ENCODE measurements at places on chromosomes 2 and 18.

- DNase-seq: no peak
Observed at GRCh38 chr2:69036926-69037325, 23.9 kb downstream of the ANTXR1 start.

DNA sequence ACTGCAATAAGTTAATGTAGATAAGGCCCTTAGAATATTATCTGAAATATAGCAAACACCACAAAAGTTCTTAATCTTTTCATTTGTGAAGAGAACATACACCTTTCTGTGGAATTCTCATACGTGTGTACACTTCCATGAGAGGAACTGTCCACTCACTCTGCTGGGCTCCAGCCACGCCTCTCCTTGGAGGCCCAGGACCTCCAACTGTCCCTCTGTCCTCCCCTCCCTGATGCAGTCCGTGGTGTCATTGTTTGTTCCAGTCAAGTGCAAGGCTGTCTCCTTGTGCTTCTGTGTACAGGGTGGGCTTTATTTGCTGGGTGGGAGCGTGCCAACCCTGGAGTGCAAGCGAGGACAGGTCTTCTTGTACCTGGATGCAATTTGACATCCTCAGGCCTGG is 8.7 kb downstream of the RAB12 start:
- no peak for DNase-seq

- DNase-seq: no peak
Observed at GRCh38 chr2:131103165-131103564, 2.0 kb upstream of the PLEKHB2 start.

GRCh38 chr18:23209796-23210195 is 74.5 kb downstream of the CABLES1 start:
- DNase-seq: no peak

DNA sequence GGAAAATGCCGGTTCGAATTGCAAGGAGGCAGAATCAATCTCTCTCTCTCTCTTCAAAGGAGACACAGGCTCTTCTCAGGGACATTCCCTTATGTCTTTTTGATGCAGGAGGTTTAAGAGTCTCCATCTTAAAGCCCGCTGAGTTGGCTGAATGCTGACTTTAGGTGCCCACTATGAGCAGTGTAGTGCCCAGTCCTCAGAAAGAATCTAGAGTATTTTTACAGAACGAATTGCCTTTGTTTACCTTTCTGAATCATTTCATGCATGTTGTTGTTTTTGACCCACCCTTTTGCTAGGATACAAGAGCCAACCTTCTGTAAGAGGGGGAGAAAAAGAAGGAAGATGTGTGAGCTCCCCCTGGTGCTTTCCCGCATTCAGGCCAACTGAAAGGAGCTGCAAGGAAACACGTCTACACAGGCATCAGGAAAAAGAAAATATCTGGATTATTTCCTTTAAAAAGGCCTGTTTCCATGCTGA is 193.5 kb upstream of the TCF4 start:
- no peak for DNase-seq

- DNase-seq: no peak
Observed at GRCh38 chr18:27735117-27735516, 441.8 kb downstream of the CDH2 start.

- no peak for DNase-seq
Observed at GRCh38 chr2:227834423-227834822, 20.8 kb downstream of the CCL20 start.

- DNase-seq: no peak
Observed at GRCh38 chr18:53496028-53496427, 728.4 kb downstream of the MBD2 start.

GRCh38 chr18:57083485-57083884 is 63.4 kb upstream of the BOD1L2 start:
- no peak for DNase-seq

DNA sequence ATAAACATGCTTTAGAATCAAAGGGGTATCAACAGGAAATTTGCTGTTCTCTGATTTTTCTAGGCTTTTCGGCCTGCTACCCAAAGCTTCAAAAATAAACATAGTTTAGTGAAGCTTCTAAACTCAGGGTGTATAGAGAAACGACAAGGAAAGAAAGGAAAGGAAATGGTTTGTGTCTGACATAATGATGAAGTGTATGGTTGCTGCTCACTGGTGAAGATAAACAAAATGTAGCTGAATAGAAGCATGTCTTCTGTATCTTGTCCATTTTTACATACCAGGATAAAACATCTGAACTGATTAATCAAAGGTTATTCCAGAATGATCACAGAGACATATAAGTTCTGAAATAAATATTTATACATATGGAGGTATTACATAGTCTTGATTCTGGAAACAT is 1324.6 kb upstream of the NRXN1 start:
- no peak for DNase-seq

DNA sequence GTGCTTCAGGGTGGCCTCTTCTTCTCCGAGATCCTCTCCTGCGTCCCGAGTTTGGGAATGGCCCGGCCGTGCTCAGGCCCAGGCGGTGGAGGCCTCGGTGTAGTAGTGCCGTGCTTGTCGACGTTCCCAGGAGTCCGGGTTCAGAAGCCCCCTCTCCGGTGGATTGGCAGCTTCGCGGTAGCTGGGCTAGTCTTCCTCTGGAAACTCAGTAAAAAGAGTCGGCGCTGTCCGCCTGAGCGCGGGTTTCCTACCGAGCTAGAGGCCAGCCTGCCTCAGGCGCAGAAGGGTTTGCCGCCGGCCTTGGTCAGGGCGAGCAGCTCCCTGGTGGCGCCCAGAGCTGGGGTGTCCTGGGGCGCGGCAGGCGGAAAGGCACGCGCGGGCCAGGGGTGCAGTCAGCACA is 3.2 kb downstream of the RALBP1 start:
- no peak for DNase-seq

DNA sequence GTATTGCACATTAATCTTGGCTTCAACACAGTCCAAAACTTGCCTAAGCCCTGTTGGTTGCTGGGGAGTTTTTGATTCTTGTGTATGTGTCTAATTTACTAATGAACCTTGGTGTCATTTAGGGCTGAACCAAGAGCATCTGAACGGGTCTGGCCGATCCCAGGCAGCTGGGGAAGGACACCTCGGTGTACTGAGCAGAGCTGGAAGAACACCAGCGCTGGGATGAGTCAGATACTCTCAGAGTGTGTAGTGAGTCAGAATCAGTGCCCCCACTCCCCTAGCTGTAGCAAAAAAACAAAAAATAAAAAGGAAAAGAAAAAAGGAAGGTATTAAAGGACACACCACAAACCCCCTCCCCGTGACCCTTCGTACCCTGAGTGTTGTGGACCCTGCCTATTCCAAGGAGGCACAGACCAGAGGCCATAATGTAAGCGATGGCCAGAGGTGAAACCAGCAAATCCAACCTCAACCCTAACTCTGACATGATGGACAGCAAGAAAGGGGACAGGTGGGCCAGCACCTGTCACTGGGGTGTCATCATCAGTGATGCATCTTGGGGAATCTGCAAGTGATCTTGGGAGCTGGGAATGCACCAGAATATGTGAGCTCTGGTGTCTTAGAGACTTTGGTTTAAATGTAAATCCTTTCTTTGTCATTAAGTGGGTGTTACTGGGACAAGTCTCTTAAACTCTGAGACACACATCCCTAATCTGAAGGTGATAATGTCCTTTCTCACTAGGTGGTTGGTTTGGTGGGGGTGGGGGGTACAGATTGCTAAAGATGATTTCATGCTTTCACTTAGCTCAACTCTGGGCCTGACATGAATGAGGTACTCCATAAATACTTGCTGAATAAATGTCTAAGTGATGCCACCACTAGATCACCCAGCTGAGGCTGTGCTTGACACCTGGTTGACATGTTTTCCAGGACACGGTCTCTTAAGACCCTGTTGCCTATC is 34.2 kb upstream of the NCOA1 start:
- no peak for DNase-seq

GRCh38 chr2:31000970-31001369 is 137.3 kb downstream of the GALNT14 start:
- no peak for DNase-seq

GRCh38 chr18:63262369-63263335 is 56.9 kb downstream of the BCL2 start:
- DNase-seq: no peak

DNA sequence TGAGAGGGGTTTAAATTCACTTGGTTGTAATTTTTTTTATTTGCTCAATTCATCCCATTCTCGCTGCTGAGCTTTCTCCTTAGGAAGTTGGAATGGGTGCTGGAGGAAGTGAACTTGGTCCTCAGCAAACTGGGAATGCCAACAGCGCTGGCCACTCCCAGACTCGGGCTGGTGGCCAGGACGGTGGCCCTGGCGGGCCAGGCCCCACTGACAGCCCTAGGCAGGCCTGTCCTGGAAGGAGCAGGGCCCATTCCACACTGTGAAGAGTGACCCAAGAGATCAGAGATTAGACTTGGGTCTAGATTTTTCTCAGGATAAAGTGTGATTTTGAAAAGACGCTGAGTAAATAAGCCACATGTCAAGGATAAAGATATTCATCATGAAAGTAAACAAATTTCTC is 132.7 kb downstream of the HDAC4 start:
- DNase-seq: no peak

DNA sequence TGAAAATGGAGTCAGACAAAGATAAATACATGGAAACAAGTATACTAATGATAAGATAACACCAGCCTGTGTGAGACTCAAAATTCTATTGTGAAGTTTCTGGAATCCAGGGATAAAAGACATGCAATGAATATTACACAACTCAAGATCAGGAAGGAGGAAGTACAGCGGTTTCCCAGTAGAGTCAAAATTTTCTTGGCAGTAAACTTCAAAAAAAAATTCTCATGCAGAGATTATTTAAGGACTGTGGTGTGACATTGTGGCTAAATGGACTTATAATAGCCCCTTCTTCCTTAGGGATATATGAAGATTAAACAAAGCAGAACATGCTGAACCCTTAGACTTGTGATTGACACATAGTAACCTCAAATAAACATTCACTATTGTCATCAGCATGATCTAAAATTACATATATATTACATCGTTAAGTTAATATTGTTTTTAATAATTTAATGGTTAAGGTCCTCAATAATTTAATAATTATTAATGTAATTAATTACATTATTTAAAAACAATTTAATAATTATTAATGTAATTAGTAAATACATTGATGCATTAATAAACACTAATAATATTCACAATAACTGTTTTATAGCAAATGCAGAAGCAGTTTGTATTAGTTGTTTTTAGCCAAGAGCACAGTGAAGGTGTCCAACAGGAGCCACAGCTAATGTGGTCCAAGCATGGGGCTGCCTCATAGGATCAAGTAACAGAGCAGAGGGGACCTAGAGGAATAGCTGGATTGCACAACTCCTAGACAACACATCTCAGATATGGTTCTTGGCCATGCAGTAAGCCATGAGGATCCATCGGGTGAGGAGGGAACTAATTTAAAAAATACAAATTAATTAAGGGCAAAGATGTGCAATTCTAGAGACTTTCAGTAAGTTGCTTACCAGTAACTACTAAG is 77.3 kb downstream of the POLE4 start:
- DNase-seq: no peak

DNA sequence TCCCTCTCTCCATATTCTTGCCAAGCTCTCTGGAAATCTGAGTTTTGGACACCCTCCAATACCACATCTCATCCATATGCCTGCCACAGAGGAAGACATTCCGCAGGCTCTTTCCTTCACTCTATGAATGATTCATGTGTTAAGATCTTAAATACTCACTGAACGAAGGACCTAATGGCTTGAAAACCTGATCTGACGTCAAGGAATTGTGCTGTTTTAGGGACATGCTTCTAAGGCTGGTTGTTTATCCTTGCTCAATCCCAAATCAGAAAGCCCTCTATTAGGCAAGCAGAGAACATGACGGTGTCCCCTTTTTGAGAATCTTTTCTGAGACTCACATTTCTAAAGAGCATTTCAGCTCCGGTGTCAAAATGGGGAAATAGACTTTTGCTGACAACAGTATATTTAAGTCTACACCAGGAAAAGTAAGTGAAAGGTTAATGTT is 83.7 kb upstream of the GALNT5 start:
- no peak for DNase-seq

- no peak for DNase-seq
Observed at GRCh38 chr2:132424526-132425121, 8.0 kb downstream of the GPR39 start.

DNA sequence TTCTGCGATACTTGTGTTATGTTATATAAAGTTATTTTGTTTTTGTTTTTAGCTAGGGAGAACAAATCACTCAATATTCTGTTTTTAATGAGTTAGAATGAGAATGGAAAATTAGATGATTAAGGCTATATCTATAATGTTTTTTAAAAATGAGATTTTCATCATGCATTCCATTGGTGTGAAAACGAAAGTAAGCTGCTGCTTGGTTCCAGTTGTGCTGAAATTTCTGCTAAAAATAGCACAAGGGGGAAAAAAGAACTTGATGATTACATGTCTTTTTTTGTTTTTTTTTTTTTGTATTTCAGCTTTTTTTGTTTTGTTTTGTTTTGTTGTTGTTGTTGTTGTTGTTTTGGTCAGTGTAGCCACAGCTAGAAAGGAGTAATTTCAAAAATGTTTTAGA is 242.6 kb upstream of the KCNJ3 start:
- no peak for DNase-seq

GRCh38 chr2:241182531-241183133 is 5.8 kb upstream of the ANO7 start:
- DNase-seq: no peak

DNA sequence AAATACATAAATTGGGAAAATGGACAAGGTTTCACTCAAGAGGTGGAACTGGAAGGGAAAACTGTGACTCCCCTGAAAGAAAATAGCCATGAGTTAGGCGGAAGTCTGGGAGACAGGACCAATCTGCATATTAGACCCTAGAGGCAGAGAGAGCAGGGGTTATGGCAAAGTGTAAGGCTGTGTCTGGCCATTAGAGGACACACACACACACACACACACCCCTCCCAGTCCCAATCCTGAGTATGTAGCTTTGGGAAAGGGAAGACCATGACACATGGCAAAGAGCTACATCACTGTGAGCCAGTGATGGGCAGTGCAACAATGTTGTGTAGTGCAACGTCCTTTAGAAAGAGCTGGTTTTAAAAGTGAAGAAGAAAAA is 479.9 kb upstream of the NXPH2 start:
- DNase-seq: no peak

- DNase-seq: no peak
Observed at GRCh38 chr2:1607971-1608688, 136.2 kb downstream of the PXDN start.

GRCh38 chr2:60152226-60152833 is 401.1 kb downstream of the BCL11A start:
- DNase-seq: no peak

DNA sequence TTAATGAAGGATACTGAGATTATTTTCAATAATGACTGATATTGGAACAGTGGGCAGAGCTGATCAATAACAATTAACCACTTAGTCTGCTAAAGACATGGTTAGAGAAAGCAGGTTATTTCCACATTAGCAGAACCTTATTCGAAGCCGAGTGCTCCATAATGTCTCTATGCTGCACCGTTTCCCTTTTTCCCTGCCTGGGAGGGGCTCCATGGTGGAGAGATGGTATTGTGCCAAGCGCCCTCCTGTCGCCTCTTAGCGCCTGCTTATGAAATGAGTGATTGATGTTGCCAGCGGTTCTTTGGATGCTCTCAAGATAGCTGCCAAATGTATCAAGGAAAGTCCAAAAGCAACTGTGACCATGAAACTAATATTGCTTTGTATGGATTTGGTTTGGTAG is 34.6 kb upstream of the INSIG2 start:
- no peak for DNase-seq

All from stimulated activated CD8-positive, alpha-beta memory T cell treated with anti-CD3 and anti-CD28 coated beads, Interleukin-15, amount 100 ng/mL, for 1 hour (primary cell).